ENCODE measurements at places on chromosomes 1 and 21.

- no peak for DNase-seq
Observed at GRCh38 chr21:41536076-41536826, 28.3 kb upstream of the TMPRSS2 start.

DNA sequence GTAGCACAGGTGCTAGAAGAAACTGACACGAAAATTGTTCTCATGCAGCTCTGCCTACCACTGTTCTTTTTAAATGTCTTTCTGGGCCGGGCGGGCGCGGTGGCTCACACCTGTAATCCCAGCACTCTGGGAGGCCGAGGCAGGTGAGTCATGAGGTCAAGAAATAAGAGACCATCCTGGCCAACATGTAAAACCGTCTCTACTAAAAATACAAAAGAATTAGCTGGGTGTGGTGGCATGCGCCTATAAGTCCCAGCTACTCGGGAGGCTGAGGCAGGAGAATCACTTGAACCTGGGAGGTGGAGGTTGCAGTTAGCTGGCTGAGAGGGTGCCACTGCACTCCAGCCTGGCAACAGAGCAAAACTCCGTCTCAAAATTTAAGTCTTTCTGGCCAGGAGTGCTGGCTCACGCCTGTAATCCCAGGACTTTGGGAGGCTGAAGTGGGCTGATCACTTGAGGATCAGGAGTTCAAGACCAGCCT lies 947 bp upstream of the RIT1 start:
- no peak for DNase-seq

DNA sequence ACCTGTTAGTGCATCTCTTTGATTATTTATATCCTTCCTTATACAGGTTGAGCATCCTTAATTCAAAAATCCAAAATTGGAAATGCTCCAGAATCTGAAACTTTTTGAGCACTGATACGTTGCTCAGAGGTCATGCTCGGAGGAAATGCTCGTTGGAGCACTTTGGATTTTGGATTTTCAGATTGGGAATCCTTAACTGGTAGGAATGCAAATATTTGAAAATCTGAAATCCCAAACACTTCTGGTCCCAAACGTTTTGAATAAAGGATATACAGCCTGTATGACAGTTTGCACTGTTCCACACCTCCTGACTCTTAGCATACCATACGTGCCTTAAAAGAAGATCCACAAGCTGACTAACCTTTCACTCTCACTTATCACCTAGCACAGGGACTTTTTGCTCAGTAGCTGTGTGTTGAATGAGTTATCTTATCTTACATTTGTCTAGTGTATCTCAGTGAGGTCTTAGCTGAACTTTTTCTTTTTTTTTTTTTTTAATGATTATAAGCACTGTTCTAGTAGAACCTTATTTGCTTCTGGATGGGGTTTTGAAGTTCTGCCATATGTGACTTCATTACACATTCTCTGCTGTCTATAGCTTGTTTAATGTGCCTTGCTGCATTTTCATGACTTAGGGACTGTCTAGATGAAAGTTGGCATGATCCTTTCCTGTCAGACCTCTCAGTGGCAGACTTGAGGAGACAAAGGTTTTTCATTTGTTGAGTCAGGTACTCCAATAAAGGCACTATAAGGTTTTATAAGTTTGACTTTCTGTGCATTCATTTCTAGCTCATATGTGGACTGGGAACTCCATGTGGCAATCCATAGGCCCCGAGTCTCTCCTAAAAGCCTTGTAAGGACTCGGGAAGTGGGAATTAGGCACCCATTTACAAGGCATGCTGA lies 21.6 kb downstream of the PTGFRN start:
- DNase-seq, result no peak

GRCh38 chr1:91736715-91737615 lies 149.0 kb downstream of the TGFBR3 start:
- DNase-seq, result no peak

DNA sequence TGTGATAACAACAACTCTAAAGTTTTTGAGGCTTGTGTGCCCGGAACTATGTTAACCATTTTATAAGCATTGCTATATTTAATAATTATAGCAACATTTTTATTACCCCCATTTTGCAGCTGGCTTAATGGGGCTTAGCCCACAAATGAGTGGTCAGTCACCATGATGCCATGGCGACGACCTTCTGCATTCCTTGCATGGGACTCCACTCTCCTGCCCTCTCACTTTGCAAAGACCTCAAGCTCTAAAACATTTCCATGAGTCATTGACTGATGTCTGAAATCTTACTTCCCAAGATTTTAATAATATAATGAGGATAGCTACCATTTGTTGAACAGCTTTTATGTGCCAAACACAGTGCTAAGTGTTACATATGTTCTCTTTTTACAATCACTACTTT lies 15.4 kb downstream of the NGF start:
- no peak for DNase-seq

DNA sequence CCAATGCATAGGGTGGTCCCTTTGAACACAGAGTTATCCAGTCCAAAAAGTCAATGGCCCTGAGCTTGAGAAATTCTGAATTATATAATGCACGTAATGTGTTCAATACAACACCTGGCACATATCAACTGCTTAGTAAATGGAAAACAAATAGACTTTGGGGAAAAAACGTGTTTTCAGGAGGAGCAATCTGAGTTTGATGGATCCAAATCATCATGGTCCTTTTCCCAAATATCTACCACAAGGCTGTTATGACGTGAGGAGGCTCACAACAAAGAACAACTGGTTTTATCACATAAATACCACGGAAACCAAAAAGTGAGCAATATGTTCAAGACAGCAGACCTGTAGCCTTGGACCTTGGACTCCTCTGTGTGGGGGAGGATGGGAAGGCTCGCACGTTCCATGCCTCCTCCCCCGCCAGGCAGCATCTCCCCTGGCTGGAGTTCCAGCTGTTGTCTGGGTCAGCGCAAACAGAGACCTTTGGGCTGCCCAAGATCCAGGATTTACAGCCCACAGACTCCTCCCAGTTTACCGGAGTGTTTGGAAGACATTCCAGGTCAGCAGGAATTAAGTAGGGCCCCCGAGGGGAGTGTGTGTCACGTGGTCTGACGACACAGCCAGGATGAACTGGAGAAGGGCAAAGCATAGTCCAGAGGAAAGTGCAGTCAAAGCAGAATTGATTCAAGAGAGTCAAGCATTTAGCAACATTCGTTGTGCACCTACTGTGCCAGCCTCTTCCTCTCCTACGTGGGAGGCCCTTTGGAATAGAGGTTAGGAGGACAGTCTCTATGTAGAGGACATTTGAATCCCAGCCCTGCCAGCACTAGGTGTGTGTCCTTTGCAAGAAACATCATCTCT lies 32.2 kb upstream of the MED18 start:
- no peak for DNase-seq

- no peak for DNase-seq
Observed at GRCh38 chr1:21337454-21337927, 47.2 kb upstream of the ECE1 start.

DNA sequence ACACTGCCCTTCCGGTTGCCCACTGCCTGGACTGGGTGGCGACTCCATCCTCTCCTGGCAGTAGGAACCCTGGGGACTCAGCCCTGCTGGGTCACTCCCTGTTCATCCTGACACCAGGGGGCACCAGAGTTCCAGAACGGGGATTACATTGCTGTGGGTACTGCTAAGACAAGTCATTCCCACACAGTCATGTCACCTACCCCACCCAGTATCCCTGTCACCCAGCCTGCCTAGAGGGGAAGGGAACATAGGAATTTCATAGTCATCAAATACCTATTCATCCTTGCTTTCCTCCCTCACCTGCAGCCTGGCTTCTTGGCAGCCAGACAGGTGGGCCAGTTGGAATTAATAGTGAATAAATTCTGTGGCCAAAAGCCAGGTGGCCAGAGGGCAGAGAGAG lies 9.8 kb upstream of the SFN start:
- DNase-seq, result no peak

- no peak for DNase-seq
Observed at GRCh38 chr1:29783508-29784275, 547.4 kb downstream of the PTPRU start.

DNA sequence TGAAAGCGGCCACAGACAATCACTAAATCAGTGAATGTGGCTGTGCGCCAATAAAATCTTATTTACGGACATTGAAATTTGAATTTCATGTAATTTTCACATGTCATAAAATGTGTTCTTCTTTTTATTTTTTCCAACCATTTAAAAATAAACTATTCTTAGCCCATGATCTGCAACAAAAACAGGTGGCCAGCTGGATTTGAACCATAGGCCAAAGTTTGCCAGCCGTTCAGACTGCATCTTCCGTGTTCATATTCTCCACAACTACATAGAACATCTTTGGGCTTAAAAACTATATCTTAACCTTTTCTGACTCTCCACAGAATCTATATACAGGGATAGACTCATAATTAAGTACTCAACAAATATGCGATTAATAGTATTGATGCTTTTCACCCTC lies 81.2 kb upstream of the RALGPS2 start:
- no peak for DNase-seq

DNA sequence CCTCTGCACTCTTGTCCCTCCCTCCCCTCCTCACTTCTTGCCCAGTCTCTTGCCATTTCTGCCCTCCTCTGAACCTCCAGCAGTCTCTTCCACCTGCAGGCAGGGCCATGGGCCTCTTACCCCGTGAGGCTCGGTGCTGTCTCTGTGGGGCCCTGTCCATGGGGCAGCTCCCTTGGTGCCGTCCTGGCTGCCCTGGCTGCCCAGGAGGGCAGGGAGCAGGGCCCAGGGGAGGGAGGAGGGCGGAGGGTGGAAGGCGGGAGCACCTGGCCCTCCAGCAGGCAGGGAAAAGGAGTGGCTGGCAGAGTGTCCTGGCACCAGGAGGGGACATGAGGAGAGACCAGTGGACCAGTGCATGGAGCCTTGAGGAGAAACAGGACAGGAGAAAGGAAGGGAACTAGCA lies at the start of gene RORC:
RORC (minus strand) TSS at position 198 of the 400 bp plus-strand sequence; CDS start at position 160, 38 bp downstream.
- DNase-seq, result no peak

- DNase-seq, result no peak
Observed at GRCh38 chr1:211468595-211468994, 23.4 kb downstream of the RD3 start.

DNA sequence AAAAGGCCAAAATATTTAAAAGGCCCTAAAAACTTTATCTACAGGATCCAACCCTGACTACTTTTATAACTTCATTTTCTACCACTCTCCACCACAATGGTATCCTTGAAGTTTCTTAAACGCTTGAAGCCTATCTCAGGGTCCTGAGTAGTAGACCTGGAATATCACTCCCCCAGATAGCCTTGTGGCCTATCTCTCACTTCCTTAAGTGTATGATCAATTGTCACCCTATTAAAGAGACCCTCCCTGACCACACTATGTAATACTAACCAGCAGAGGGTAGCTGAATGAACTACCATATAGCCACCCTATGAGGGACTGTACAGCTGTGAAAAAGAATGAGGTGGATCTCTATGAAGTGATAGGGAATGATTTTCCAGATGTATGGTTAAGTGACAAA lies 5.6 kb downstream of the CD58 start:
- DNase-seq, result no peak

DNA sequence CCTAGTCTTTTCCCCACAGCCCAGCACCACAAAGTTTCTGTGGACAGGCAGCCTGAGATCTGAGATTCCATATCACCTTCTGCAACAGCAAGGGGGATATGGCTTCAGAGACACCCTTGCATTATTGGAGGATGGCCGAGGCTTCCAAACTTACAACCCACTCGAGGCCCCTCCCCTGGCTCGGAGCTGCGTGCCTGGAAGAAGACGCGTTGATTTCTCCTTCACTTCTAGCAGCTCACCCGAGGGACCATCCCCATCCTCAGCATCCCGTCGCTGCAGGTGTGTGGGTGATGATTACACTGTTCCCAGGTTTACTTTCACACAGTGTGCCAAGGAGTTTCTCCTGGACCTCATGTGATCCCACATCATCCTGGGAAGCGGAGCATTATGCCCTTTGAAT lies 277.9 kb downstream of the MATN1 start:
- no peak for DNase-seq

- no peak for DNase-seq
Observed at GRCh38 chr1:108570998-108571401, 11.1 kb downstream of the EEIG2 start.

- no peak for DNase-seq
Observed at GRCh38 chr1:232793944-232794343, 11.3 kb upstream of the MAP10 start.

DNA sequence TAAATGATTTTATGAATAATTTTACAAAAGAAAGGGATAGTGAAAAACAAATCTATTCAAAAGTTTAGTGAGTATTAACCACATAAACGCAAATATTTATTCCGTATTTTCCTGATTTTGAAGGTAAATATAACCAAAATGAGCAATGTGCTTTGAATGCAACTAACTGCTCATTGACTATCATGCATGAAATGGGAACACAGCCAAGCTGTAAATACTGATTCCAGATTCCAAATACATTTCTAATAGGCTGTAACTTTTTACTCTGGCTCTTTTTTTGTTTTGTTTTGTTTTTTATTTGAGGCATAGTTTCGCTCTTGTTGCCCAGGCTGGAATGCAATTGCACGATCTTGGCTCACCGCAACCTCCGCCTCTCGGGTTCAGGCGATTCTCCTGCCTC lies 41.8 kb downstream of the SELENOF start:
- no peak for DNase-seq

DNA sequence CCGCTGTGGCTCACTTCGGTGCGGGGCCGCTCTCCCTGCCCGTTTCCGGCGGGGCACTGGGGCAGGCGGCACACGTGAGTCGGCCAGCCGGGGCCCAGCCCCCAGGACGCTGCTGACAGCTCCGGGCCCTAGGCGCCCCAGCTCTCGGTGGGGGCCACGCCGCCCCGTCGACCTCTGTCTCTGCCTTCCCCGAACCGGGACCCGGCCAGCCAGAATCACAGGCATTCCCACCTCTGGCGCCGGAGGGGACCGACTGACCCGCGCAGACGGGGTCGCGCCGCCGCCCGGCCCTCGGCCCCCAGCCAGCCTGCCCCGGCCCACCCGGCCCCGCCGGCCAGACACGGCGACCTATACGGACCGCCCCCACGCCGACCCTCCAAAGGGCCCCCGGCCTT lies 755 bp downstream of the SCMH1 start:
- DNase-seq, result no peak

DNA sequence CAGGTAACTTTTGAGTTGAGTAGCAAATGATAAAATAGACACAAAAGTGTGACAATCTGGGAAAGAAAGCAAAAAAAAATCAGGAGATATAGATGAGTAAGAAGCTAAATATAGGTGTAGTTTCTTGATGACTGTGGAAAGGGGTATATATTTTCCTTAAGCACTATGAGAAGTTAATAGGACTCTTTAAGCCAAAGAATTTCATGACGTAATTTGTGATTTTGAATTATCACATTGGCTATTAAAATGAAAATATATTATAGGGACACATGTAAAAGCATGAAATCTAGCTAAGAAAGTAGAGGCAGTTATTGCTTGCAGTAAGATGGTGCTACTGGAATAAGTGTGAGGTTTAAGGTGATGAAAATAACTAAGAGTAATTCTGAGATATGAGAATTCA lies 759.1 kb downstream of the KCNT2 start:
- no peak for DNase-seq

DNA sequence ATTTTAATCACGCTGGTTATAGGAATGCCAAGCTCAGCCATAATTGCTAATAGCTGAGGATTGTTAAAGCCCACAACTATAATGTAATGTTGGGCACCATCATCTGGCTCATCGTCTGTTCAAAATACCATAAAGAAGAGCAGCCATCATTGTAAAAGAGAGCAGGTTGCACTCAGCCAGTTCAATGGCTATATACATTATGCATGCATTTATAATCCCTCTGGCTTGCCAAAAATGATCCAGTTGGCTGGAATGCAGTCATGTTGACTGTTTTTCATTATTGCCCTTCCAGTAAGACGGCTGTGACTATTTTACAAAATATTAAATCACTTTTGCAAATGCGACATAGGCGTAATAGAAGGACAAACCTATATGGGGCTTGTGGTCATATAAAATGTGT lies 85.3 kb downstream of the SPAG17 start:
- DNase-seq, result no peak

GRCh38 chr1:87814573-87814972 lies 485.9 kb downstream of the LMO4 start:
- DNase-seq, result no peak

All from GOT3 (cell line).